ENCODE measurements at places on chromosomes 2 and 18.

- no peak for DNase-seq
Observed at GRCh38 chr2:42926434-42927333, 134.3 kb upstream of the HAAO start.

DNA sequence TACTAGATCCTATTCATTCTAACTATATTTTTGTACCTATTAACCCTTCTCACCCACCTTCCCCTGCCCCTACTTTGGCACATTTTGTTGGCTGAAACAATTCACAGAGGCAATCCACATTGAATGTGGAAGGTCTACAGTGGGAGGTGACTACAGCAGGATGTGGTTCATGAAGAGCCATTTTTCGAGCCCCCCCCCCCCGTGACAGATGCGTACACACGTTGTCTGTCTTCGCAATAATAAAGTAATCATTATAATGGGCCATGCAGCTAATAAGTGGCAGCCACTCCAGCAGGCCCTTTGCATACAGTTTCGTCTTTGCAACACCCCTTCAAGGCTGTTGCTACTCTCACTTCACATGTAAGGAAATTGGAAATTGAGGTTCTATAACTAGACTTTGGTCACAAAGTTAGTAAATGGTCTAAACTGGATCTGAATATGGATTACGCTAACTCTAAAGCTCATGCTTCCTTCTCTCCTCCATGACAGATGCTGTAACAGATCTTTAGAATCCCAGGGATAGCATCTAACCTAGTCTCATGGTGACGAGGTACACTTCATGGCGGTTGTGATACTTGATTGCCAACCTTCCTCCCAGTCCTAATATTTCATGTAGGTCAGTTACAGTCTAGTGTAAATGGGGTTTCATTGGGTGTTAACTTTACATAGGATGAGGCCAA lies 176.8 kb downstream of the MYCN start:
- DNase-seq, result no peak

GRCh38 chr2:119371111-119371510 lies 4.3 kb downstream of the DBI start:
- DNase-seq, result peak; percentile 36

GRCh38 chr18:34704074-34704473 lies 6.0 kb upstream of the DTNA start:
- DNase-seq, result no peak

DNA sequence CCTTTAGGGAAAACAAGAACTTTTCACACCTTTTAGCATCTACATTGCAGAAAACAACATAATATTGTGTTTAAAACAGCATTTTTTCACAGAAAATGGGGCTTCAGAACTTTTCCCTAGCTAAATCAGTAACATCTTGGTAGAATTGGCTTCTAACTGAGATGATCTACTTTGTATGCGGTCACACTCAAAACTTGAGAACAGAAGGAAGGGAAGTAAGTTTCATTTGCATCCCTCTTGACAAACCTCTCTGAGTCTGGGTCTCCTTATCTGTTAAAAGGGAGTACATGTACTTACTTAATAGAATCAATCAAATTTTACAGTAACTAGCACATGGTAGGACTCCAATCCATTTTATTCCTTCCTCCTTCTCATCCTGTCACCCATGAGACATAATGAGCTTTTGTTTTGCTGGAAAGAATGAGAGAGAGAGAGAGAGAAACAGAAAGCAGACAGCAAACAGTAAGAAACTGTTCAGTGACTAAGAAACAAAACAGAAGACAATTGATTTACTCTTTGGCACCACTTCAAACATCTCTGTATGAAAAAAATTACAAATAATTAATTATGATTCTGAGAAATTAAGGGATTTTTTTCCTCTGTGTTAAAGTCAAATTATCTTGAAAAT lies 387.3 kb downstream of the SATB2 start:
- no peak for DNase-seq

GRCh38 chr2:210955591-210955990 lies 399.2 kb downstream of the CPS1 start:
- DNase-seq, result no peak

- no peak for DNase-seq
Observed at GRCh38 chr18:49944663-49945062, 131.3 kb upstream of the ACAA2 start.

- no peak for DNase-seq
Observed at GRCh38 chr2:76193089-76193488, 482.4 kb upstream of the GCFC2 start.

GRCh38 chr2:74063486-74063885 lies 78.8 kb downstream of the TET3 start:
- no peak for DNase-seq

GRCh38 chr2:125543968-125544514 lies 1111.9 kb upstream of the GYPC start:
- DNase-seq, result no peak

- DNase-seq, result no peak
Observed at GRCh38 chr18:12074736-12075135, 18.9 kb upstream of the ANKRD62 start.

All from left ventricle myocardium superior (tissue), 1 donor.